Mammary epithelial cell (primary cell): ENCODE measurements at places on chromosomes 11 and 22. TPM values are rescaled to one million over a fixed set of nuclear protein-coding genes. Genes with fewer than 3 reads are reported as not detected.

Gene ME3
- total RNA-seq, result 11.2 TPM

Gene PNPLA3
- 1.2 and 6.2 TPM in 2 replicates for total RNA-seq

Gene MOV10L1
- 0.33 TPM for total RNA-seq

Gene KRTAP5-11
- not detected for total RNA-seq

Gene PICK1
- total RNA-seq, result 38.8 and 44.8 TPM in 2 replicates

Gene CHST1
- total RNA-seq, result 1.2 and 7.1 TPM in 2 replicates

Gene TTC12
- 32.5 and 44.1 TPM in 2 replicates for total RNA-seq

Gene CDC42BPG
- 7.3 and 18.7 TPM in 2 replicates for total RNA-seq

Gene MICALL1
- 249 TPM for total RNA-seq

Gene MEI1
- total RNA-seq, result 0.33 TPM

Gene DRD4
- 1.3 and 2.5 TPM in 2 replicates for total RNA-seq

Gene GPHA2
- not detected for total RNA-seq

Gene PAMR1
- 118 TPM for total RNA-seq

Gene BAIAP2L2
- 8.7 and 10.1 TPM in 2 replicates for total RNA-seq

Gene KDM4D
- total RNA-seq, result 1.0 TPM

Gene CHRDL2
- not detected for total RNA-seq

Gene DGAT2
- 2.0 TPM for total RNA-seq

Gene NXPE4
- total RNA-seq, result not detected

Gene OR51E2
- total RNA-seq, result not detected

Gene TYR
- not detected for total RNA-seq

Gene BTG4
- total RNA-seq, result not detected in 2 replicates

Gene SAA1
- 18.2 TPM for total RNA-seq

Gene TMA7B
- total RNA-seq, result not detected in 2 replicates

Gene LRRN4CL
- total RNA-seq, result 0.33 TPM

Gene PDE2A
- total RNA-seq, result 0.31 and 1.0 TPM in 2 replicates

Gene RCOR2
- total RNA-seq, result 0.17 TPM

Gene CCDC88B
- 1.8 TPM for total RNA-seq

Gene TSPAN32
- not detected for total RNA-seq

Gene P2RY6
- 0.28 TPM in 1 of 2 replicates, not detected in the other for total RNA-seq

Gene SLC22A8
- total RNA-seq, result not detected in 2 replicates
